Skin of body (tissue), 3 donors: ENCODE measurements at places on chromosomes 1 and 21.

DNA sequence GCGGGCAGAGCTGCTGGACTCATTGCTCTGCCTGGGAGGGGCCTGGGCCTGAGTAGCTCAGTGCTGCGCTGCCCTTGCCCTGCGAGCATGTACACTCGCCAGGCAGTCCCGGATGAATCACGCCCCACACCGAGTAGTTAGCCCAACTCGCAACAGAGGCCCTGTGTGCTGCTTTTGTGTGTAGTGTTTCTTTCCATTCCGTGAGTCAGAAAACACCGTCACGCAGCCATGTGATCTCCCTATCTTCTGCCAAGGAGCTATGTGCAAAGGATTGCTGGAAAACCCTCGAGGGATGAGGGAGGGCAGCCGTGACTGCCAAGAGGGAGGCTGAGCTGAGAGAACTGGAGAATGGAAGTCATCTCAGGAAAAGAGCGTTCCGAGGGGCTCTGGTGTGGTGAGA lies 37.3 kb downstream of the NENF start:
- DNase-seq = peak; percentile 84

- peak; percentile 61 for DNase-seq
Observed at GRCh38 chr1:38138498-38139233, 92.1 kb upstream of the POU3F1 start.

GRCh38 chr1:96059736-96060135 lies 661.8 kb upstream of the PTBP2 start:
- DNase-seq = no peak

GRCh38 chr1:167450843-167451242 lies 67.5 kb downstream of the CD247 start:
- no peak for DNase-seq

GRCh38 chr1:25748531-25749205 lies 51.3 kb upstream of the SELENON start:
- no peak for DNase-seq

GRCh38 chr1:43834280-43835081 lies 99.1 kb upstream of the ARTN start:
- DNase-seq = peak; percentile 87

GRCh38 chr1:5758000-5758858 lies 234.0 kb downstream of the NPHP4 start:
- DNase-seq = no peak

DNA sequence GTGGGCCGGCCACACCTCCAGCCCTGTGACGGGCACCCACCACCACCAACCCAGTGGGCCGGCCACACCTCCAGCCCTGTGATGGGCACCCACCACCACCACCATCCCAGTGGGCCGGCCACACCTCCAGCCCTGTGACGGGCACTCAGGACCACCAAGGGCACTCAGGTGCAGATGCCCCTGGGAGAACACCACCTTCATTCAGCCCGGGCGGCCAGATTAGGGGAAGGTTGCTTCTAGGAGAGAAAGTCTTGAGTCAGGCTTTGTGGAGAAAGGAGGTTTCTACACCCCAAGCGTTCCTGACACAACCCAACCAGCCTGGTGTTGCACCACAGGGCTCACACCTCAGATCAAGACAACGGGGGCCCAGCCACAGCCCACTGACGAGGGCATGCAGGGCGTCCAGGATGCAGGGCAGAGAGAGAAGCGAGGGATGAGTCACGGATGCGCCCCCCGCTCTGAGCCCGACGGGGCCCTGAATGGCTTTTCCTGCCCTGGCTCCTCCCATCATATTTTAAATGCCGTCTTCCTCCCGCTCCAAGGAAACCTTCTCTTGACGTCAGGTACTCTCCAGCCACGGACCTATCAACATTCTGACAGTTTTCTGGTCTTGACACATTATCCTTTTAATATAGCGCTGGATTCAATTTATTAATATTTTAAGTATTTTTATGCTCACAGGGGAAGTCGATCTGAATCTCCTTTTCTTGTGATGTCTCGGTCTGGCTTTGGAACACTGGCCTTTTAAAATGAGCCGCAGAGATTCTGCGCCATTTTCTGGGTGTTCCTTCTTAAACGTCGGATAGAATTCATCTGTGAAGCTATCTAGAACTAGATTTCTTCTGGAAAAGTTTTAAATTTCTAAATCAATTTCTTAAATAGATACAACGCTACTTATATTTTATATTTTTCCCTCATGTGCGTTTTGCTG lies 631 bp upstream of the SPATC1L start:
- peak; percentile 66 for DNase-seq

GRCh38 chr1:172069534-172069933 lies 228.2 kb downstream of the DNM3 start:
- peak; percentile 57 for DNase-seq

DNA sequence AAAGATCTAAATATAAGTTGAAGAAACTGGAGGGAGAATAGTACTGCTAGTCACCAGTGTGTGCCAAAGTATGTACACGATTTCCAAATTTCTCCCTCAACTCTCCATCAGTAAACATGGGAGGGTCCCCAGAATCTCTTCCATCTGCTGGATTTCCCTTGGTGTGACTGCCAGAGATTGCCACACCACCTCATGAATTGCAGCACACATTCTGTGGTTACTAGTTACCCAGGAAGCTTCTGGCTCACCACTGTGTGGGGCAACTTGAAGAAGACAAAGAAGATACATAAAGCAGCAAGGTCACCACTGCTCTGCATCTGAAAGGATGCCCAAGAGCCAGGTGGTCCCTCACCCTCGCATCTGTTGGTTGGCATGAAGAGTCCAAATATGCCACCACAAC lies 191.7 kb upstream of the ESRRG start:
- DNase-seq = no peak

DNA sequence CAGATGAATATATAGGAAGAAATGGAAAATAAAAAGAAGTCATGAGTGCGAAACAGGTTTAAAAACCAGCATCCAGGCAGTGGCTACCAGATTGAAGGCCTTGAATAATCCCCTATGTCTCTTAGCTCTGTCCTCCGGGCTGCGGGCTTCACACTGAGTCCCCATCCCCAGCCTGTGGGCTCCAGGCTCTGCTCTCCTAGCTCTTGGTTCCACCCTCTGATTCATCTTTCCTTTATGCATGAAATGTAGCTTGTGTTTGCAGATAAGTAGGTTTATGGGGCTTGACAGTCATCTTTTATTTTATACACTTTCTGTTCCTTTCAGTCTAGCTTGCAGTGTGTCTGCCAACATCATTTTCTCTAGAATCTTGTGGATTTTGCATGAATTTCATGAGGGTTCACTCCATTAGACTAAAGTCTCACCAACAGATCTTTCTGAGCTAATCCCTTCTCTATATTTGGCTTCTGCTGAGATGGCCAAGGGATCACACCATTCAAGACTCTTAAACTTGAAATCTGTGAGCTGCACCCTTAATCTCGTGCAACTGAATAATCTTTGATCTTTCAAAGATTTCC lies 174.5 kb downstream of the PLPPR4 start:
- no peak for DNase-seq

DNA sequence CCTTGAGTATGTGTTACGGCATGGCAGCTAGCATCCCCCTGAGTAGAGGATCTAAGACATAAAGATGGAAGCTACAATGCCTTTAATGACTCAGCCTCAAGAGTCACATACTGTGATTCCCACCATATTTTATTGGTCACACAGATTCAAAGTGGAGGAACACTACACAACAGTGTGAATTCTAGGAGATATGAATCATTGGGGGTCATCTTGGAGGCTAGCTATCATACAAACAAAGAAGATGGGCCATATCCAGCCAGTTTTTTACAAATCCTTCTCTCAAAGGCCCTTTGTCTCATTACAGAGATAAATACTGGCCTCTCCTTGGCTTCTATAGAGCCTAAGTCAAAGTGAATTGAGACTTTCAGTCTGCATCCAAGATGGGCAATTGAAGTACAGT lies 177.0 kb downstream of the TBX15 start:
- no peak for DNase-seq

DNA sequence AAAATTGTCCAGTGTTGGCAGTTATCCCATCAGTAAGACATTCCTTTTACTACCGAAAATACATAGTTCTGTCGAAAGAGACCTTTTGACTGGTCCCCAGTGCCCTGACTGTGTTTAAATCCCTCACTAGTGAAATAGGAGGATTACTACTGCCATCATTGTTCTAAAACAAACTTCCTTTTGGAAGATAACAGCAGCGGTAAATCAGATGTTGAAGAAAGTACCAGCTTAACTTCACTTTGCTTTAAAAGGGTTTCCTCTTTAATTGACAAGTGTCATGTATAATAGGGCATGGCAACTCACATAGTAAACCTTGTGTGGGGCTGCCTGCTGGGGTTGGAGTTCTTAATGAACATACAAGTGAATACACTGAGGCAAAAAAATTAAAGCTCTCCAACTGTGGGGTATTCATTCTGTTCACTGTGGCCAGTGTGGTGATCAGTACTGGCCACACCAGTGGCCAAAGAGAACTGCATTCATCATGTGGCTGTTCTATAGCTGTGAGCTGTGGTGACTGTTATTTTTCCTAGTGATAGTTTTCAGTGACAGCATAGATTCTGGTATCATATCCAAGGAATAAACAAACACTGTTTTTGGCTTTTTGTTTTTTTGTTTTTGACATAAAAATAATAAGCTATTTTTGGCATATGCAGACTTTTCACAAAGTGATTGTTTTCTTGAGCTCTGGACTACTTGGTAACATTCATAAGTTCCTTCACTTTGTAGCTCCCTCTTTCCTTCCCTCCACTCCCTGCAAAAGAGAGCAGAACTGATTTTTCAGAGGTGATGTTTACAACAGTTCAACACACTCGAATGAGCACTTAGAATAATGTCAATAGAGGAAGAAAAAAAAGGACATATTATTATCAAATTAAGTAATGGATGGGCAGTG lies 74.5 kb downstream of the NFIA start:
- peak; percentile 71 for DNase-seq

GRCh38 chr1:107678993-107679392 lies 286.0 kb downstream of the VAV3 start:
- DNase-seq = no peak

GRCh38 chr1:16021681-16022080 lies at the start of gene CLCNKA:
TSS of gene CLCNKA (plus strand) at chr1:16022036. CDS start at chr1:16022620, 584 bp downstream.
- DNase-seq = no peak

DNA sequence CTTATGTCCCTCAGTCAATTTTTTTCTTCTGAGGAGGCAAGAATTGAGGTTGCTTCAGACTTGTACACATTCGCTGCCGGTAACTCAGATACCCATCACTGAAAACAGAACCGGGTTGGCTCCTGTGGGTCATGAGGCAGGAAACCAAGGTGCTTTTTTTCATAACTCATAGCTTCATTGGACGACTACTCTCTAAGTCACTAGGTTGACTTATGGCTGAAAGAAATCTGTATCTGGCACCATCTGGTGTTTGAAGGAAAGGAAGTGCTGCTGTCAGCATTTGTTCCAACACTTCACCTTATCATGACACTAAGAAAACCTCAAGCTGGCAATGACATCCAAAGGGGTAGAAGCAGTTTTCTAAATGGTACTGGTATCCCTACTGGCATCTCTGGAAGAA lies 82.3 kb downstream of the TBX19 start:
- DNase-seq = no peak

DNA sequence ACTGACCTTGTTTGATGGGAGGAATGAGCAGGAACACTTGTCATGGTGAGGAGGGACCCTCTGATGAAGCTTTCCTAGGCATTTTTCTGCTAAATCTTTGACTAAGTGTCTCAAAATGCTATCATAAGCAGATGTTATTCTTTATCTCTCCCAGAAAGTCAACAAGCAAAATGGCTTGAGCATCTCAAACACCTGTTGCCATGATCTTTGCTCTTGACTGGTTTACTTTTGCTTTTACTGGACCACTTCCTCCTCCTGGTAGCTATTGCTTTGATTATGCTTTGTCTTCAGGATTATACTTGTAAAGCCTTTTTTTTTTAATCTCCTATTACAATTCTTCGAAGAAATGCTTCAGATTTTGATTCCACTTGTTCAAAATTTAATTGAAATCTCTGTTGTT lies 157.4 kb downstream of the GPR52 start:
- no peak for DNase-seq

- DNase-seq = no peak
Observed at GRCh38 chr21:42747746-42748351, 94.4 kb downstream of the PDE9A start.

DNA sequence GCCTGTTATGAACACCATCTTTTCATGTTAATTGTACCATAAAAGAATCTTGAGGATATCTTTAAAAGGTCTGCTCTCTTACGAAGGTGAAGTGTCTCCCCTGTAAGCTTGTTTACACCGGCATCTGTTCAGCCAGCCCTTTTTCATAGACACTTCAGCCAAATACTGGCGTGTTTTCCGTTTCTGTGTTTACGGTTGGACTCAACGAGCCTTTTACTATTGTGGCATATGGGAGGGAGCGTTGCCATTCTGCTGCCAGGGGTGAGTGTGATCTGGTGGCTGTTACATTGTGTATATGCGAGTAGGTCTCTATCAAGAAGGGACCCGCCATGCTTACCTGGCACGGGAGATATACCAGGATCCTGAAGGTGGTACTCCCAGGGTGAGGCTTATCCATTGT lies 433.8 kb downstream of the CAMTA1 start:
- DNase-seq = no peak

- DNase-seq = no peak
Observed at GRCh38 chr1:212819726-212820125, 27.7 kb downstream of the SPATA45 start.

DNA sequence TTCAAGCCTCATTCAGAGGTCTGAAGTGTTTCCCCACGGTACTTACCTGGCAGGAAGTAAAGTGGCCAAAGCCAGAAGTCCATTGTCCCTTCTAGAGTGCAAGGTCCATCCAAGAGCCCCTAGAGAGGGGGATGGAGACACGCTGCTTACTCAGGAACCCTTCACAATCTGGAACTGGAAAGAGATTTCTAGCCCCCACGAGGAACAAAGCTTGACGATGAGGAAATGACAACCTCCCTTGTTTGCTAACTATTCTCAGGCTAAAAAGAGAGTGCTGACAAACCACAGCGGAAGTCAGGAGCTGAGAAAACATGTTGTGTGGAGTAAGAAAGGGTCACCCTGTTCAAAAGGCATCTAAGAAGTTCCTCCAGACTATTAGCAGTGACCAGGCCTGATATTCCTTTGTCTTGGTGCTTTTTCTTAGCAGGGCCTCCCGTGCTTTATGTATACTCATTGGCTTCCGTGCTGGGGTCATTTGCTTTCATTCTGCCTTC lies at the start of gene FCMR:
FCMR (minus strand) TSS at position 170 of the 494 bp plus-strand sequence; CDS start at position 83, 87 bp downstream.
- no peak for DNase-seq

DNA sequence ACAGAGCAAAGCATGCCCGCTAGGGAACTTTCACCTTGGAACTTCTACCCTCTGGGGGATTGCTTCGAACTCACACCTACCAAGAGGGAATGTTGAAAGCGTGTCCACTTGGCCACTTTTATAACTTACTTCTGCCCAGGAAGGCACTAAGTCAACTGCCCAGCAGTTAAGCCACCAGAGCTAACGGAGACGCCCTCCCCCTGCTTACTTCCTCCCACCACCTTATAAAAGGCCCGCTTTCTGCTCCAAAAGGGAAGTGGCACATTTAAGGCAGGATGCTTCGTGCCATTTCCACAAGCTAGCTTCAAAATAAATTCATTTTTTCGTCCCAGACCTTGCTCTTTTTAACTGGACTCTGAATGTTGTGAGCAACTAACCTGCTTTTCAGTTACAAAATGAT lies 3.2 kb upstream of the AK2 start:
- no peak for DNase-seq
